ENCODE measurements at places on chromosomes 6 and 20.

DNA sequence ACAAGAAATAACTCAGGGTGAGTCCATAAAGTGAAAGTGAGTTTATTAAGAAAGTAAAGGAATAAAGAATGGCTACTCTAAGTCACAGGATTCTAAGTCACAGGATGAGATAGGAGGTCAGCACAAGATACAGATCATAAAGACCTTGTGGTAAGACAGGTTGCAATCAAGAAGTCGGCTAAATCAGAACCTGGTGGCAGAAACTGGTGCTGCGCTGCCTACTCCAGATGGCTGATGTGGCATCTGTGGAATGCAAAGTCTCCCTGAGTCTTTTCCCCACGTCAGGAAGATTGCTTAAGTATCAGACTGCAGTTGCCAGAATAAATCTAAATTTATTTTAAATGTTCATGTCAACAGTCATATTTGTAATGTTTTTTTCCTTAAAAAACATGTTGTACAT is 10.7 kb upstream of the KCNK15 start:
- no peak for DNase-seq

DNA sequence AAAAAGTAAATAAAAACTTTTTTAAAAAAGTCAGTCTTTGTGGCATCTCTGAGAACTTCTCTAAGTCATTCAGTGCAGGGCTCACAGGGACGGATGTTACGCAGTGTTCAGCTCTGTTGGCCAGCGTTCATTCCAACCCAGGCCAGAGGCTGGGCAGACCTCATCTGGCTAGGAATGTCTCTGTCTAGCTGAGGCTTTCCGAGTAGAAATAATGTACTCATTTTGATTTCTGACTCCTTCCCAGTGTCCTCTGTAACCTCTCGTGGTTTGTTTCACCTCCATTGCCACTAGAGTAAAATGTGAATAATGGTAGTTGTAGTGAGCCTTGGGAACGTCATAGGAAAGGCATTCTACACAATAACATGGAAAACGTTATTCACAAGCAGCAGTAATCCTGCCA is 135.1 kb downstream of the TMEM242 start:
- DNase-seq: no peak

DNA sequence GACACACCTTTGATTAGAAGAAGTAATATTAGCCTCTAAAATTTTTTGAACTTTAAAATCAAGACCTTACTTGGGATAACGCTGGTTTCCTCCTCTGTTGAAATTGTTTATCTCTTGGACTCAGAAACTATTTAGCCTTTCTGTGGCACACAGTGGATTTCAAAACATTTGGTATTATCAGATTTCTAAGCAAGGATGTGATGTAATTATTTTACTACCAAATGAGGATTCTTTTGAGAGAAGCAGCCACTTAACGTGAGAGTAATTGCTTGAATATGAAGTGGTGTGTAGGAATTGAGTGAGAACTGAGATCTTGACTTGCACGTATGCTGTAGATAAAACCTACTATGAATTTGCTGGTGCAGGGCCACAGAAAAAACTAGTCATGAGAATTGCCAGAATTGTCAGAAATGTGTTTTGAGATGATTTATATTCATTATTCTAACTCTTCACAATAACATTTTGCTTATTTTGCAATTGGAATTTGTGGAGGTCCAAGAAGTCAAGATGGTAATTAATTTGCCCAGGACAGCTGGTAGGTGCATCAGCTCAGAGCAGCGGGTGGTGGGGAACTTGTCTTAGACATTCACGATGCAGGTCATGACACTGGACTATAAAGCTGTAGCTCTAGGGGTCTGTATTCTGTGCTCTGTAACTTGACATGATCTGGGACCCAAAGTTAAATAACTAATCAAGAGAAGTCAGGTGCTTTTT is 53.4 kb downstream of the AKAP12 start:
- DNase-seq: no peak

DNA sequence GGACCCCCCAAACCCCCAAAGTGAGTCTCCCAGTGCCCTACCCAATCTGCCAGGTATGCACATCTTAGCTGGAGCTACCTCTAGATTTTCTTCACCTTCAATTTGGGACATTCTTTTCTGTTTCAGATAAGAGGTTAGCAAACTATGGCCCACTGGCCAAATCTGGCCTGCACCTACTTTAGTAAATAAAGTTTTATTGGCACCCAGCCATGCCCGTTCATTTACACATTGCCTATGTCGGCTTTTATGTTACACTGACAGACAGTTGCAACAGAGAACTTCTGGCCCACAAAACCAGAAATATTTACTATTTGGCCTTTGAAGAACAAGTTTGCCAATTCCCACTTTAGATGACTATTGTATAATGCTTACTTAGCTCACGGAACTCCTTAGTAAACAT is 55.9 kb upstream of the STX16 start:
- DNase-seq: no peak

DNA sequence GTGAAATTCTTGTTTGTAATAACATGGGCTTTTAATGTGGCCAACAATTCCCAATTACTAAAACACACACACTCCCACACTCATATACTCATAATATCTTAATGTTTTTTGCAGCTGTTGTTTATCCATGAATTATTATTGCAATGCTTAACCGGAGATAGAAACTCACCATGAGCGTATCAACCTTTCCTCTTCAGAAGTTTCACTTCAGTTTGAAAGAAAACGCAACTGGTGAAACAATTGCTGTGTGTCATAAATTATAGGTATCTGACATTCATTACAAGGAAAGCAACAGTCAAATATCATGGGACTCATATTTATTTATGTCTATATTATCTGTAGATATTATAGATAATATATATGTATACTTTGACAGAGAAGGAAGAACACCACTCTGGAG is 104.1 kb downstream of the HDGFL1 start:
- DNase-seq: no peak

- no peak for DNase-seq
These were observed 11.3 kb downstream of the ZHX3 start for GRCh38 chr20:41306061-41306727.

DNA sequence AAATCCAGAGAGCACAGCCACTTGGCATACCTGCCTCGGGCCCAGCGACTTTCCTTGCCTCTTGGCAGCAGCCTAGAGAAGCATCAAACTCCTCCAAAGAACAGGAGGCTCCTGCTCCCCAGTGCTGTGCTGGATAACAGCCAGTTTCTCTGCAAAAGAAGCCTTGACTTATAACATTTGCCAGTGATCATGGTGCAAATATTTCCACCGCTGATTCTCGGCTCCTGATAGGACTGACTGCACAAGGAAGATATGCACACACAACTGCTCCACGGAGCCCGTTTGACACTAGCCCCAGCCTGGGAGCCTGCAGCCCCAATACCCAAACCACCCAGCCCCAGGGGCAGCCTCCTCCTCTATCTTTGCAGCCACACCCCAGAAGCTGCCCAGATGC is 17.5 kb downstream of the ACSS1 start:
- DNase-seq: no peak

- peak; percentile 31 for DNase-seq
These were observed 68.9 kb upstream of the FAM184A start for GRCh38 chr6:119147101-119148053.

DNA sequence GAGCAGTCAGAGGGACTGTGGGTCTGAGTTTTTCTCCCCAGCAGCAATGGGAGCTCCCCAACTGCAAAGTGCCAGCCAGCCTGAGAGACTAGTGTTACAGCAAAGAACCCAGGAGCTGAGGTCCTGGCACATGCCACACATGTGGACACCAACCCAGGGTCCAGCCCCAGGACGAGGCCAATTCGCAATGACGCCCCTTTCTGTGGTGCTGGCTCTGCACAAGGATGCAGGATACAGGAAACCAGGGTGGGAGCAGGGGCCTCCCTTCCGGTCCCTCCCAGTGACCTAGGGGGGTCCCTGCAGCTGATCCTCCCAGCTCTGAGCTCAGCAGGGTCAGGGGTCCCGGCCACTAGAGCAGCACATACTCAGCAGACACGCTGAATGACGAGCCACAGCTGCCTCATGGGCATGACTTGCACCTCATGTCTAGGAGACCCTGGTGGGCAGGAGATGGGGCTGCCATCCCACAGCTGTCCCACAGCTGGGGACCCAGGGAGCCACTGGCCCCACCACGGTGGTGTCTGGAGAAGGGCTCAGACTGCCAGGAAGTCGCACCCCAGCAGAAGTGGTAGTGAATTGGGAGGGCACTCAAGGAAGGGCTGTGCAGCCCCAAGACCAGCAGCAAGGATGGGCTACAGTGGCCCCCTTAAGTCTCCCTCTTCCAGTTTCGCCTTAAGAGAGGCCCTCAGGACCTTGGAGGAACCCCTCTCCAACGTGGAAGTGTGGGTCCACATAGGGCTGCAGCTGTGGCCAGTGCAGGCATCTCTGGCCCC is 3.6 kb downstream of the ARFRP1 start:
- no peak for DNase-seq

DNA sequence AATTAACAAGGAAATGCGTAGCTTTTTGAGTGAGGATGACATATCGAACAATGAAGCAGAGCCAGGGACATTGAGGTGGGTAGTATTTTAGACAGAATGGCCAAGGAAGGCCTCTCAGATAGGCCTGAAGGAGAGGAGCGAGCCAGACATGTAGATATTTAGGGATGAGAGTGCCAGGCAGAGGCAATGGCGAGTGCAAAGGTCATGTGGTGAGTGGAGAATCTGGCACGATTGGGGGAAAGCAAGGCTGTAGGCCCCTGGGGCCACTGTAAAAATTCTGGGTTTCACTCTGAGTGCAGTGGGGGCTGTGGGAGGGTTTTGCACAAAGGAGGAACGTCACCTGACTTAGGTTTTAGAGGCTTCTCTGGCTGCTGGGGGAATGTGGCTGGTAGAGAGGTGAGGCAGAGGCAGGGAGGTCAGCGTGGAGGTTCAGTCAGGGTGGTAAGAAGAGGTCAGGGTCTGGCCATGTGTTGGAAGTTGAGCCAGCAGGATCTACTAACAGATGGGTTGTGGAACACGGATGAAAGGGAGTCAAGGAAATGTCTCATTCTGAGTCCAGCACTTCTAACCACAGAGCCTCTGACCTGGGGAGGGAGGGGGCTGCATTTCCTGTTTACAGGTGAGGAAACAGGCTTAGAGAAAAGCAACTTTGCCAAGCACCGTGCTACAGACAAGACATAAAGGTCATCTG is 11.3 kb downstream of the SIRPA start:
- no peak for DNase-seq

DNA sequence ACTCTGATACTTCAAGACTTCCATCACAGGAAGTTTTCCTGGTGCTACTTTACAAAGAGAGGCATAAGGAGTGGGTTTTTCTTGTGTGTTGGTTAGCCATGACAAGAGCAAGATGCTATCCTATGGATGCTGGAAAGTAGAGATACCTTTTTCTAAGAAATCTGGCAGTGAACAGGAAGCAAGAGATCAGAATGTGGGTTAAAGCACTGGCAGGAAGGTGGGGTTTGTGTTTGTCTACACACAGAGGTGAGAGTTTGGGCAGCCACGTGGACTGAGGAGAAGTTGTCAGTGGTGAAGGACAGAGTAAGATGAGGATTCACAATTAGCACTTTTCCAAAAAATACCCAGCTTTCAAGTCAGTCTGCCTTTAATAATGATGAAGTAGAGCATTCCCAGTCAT is 17.9 kb downstream of the SLC2A12 start:
- DNase-seq: no peak

GRCh38 chr20:56829788-56830385 is 200.8 kb downstream of the TFAP2C start:
- DNase-seq: no peak

DNA sequence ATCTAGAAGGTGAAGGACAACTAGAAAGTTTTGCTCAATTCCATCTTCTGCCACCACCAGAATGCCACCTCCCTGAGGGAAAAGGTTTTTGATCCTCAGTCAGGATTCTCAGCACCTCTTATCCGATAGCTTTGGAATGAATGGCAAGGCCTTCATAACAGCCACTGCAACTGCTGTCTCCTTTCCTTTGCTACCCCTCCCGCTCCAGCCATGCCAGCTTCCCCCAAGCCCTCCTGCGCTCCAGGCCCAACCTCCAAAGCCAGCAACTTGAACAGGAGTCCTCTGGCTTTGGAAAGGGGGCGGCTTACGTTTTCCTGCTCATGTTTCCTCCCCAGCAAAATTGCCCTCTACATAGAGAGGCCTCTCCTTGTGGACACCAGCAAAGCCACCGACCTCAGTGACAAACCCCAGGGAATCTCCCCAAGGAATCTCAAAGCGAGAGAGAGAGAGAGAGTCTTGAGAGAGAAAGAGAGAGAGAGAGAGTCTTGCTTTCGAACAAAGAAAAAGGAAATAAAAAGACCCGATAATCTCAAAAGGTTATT is 420 bp upstream of the BTN2A1 start:
- no peak for DNase-seq

- DNase-seq: no peak
These were observed 10.2 kb downstream of the RPRD1B start for GRCh38 chr20:38043512-38044300.

DNA sequence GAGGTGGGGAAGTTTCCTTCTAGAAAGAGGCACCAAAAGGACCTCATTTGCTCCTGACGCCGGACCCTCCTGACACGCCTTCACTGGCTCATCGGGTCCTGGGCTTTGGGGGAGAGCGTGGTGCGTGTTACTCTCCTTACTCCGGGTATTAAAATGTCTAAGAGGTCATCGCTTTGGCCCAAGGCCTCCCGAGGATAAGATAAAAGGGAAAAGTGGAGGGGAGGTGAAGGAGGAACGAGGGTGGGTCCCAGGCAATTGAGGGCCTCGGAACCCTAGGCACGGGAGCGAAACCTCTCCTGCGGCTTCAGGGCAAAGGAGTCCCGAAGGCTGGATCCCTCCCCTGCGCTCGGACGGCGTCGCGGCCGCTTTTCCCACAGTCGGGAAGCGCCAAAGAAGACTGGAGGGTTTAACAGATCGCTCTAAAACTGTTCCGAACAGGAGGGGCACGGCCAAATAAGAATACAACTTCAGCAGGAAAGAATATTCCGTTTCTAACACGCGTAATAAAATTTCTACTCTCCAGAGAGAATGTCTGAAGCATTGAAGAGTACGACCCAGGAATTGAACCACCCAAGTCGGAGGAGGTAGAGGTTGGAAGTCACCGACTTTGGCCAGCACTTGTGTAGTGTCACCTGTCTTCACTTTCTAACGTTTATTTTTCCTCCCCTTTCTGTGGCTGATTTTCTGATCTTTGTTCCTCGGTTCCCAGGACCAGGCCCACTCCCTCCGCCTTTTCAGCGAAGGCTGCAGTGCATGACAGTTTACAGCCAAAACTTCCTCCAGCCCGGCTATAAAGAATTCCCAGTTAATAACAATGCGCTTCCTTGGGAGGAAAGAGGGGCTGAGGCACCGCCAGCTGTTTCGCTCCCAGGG is 2.1 kb upstream of the TBXT start:
- no peak for DNase-seq

DNA sequence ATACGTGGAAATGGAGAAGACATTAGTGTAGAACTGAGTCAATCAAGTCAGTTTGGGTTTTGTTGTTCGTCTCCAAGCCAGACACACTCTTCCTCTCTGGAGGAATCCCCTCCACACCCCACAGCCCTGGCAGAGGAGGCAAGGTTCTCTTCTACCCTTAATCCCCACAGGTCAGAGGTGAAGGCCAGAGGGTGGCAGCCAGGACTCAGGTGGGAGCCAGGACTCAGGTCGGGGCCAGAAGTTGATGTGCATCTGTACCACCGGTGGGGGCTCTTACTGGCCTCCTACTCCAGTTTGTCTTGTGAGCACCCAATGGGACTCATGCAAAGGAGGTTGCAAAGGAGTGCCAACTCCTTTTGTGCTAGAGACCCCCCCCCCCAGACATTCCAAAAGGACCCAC is 126.4 kb downstream of the TBXT start:
- DNase-seq: no peak

Measured in hippocampal formation (tissue), 2 donors.